HuH-7 (cell line): ENCODE measurements at places on chromosomes 2 and 18.

DNA sequence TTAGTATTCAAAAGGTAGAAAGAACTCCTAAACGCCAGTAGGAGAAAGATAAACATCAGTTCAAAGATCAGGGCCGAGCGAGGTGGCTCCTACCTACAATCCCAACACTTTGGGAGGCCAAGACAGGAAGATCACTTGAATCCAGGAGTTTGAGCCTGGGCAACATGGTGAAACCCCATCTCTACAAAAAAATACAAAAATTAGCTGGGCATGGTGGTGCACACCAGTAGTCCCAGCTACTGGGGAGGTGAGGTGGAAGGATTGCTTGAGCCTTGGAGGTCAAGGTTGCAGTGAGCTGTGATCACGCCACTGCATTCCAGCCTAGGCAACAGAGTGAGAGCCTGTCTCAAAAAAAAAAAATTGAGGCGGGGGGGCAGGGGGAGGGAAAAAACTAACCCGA lies 40.6 kb downstream of the MBOAT2 start:
- no peak for DNase-seq

DNA sequence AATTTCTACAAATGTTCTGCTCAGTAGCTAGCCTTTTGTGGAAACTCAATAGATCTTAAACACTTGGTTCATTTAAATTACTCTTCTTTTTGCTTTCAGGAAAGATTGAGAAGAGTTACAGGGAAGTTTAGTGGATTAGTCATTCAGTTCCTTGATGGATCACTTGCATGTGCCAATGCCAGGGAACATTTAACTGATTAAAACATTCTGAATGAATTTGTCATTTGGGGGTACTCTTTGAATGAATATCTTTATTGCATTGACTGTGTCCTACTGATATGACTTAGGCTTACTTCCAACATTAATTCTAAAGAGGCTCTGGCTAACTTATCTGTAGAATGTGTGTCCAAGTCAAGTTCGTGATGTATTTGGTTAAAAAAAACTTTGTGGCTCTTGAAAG lies 199.8 kb downstream of the PLCL1 start:
- DNase-seq: no peak

GRCh38 chr2:69997015-69997830 lies 35.8 kb upstream of the ASPRV1 start:
- DNase-seq: no peak

DNA sequence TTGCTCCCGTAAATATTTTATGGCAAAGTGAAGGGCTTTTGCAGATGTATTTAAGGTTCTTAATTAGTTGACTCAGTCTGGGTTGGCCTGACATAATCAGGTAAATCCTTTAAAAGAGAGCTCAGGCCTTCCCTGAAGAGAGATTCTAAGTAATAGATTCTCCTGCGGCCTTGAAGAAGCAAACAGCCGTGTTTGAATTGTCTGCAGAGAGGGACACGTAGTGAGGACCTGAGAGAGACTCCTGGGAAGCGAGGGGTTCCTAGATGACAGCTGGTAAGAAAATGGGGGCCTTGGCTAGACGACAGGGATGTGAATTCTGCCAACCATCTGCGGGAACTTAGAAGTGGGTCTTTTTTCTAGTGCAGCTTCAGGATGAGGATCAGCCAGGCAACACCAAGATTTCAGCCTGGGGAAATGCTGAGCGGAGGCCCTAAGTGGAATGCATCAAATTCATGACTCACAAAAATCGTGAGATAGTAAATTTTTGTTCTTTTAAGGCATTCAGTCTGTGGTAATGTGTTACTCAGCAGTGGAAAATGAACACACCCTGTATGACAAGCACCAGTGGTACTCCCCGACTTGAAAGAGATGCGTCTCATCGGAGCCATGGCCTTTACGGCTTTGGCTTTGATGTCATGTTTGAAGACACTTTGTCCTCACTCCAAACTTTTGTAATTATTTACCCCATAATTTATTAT lies 62.1 kb upstream of the SMIM21 start:
- DNase-seq: no peak

GRCh38 chr18:26455639-26456038 lies 92.7 kb downstream of the KCTD1 start:
- DNase-seq: no peak

DNA sequence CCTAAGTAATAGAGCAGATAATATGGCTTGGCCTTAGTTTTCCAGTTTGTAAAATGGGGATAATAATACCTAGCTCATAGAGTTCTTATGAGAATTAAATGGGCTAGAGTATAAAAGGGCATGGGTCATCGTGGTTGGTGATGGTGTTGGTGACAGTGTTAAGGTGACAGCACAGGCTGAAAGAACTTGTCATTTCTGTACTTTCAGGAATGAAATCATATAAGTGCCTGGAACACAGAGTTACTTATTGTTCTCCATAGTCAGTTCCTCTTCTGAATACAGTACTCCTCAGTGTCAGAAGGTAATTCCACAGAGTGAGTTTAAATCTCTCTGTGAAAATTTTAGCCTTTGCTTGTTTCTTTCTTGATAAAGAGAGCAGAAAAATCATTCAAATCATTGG lies 42.4 kb downstream of the KIF5C start:
- DNase-seq: no peak

- no peak for DNase-seq
Observed at GRCh38 chr18:69747388-69747787, 200.3 kb downstream of the CD226 start.
